ENCODE measurements at places on chromosomes 1 and 21.

DNA sequence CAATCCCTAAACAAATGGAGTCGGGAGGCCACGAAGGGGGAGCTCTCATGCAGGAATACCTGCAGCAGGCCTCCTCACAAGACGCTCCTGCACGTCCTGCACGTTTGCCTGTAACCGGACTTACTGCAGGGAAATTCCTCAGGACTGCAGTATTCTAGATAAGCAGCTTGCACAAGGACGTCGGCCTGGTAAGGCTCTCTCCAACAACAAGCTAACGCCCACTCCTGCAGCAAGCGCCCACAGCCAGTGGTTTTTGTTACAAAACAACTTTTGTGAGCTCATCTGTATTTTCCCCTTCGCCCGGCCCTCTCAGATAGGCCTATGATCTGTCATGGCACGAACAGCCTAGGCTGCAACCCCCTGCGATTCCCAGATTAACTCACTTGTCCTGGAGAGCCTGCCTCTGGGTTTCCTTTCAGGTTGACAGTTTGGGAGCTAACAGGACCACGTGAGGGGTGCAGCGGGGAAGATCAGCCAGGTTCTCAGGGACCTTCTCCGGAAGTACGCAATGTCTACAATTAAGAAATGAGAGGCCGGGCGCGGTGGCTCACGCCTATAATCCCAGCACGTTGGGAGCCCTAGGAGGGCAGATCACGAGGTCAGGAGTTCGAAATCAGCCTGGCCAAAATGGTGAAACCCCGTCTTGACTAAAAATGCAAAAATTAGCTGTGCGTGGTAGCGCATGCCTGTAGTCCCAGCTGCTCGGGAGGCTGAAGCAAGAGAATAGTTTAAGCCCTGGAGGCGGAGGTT is 921 bp upstream of the MIB2 start:
- DNase-seq = peak; percentile 78

- DNase-seq = peak; percentile 94
These were observed 138.1 kb upstream of the KIF26B start for GRCh38 chr1:245016700-245017099.

DNA sequence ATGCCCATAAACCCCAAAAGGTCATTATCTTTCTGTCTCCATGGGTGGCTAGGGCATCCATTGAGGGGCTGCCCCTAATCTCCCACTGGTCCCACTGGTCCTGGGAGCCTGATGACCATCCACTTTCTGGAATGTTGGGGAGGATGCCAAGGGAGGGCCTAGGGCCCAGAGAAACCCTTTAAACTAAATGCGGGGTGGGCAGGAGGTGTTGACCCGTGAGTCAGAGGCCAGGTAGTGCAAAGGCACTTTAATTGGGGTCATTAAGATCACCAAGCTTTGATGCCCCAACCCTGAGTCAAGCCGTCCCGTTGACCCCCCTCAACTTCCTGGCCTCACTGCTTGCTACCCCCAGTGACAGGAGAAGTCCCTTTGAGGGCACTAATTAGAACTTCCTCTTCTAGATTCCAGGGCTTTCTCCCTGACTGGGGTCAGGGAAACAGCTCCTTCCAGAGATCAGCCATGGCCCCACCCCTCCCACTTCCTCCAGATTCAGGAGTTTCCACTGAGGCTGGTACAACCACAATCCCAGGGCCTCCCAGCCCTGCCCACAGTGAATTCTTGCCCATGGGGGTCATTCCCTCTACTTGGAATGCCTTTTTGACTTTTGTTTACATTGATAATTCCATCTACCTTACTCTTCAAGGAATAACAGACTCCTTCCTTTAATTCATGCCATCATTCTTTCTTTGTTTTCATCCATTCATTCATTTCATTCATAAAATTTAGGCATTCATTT is 15.5 kb upstream of the SERINC2 start:
- DNase-seq = no peak

- DNase-seq = peak; percentile 70
These were observed 7.0 kb downstream of the CD53 start for GRCh38 chr1:110879758-110880606.

DNA sequence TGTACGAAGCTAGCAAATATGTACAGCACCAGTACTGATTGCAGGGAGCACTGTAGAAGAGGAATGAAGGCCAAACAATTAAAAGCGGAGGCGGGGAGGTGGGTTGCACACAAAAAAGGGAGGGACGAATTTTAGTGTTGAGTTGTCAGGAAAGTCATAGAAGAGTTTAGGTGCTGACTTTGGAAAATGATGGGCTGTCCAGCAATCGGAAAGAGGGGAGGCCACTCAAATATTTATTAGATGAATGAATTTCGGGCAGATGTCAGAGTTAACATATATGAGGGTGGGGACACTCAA is 537 bp upstream of the ANKRD13C start:
- no peak for DNase-seq

DNA sequence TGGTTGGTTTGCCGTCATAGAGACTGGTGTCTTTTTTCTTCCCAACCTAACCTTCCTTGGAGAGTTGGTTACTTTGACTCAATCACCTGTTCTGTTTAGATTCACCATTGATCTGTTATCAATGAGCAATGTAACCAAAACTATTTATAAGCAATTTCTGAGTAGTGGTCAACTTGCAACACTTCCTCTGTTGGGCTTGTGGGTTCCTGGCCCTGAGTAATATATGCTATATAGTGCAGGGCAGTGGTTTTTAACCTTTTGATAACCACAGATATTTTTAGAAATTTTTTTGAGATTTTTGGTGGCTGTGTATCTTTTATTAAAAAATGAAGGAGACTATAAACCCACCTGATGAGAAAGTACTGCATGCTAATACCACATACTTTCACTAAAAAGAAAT is 9.4 kb upstream of the XCL1 start:
- DNase-seq = no peak

DNA sequence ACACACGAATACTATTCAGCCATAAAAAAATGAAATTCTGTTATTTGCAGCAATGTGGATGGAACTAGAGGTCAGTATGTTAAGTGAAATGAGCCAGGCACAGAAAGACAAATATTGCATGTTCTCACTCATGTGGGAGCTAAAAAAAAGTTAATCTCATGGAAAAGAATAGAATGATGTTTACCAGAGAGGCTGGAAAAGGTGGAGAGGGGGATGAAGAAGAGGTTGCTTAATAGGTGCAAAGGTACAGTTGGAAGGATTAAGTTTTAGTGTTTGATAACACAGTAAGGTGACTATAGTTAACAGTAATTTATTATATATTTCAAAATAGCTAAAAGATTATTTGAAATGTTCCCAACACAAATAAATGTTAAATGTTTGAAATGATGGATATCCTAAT is 10.8 kb upstream of the RGL1 start:
- no peak for DNase-seq

DNA sequence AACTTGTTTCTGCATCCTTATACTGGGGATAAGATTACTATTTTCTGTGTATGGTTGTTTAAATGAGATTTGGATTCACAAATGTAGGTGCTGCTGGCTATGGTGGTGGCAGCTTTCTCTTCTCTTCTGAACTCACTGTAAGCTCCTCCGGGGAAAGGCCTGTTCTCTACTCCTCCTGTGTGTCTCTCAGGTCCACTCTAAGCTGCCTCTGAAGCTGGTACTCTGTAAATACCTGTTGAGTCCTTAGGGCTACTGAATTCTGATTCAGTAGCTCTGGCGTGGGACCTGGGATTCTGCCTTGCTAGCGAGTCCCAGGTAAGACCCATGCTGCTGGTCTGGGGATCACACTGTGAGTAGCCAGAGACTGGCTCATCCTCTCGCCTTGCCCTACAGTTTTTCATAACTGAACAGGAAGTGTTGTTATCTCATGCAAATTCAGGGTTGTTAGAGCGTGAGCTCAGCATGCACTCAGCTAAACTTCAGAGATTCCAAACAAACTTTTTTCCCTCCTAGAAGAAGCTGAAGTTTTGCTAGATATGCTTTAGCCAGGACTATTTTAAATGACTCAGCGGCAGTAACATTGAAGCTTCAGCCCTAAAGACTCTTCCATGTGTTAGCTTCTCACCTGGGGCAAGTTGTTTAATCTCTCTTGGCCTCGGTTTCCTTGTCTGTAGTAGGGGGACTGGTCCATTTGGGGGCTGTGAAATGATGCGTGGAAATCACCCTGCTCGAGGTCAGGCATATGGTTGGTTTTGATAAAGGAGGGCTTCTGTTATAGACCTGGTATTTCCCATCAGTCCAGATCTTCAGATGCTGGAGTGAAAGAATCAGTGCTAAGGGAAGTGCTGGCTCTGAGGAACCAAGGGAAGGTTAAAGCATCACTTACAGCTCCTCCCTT is 271.5 kb upstream of the TMEM51 start:
- no peak for DNase-seq

- DNase-seq = no peak
These were observed 31.7 kb downstream of the SLC66A1 start for GRCh38 chr1:19343617-19344350.

DNA sequence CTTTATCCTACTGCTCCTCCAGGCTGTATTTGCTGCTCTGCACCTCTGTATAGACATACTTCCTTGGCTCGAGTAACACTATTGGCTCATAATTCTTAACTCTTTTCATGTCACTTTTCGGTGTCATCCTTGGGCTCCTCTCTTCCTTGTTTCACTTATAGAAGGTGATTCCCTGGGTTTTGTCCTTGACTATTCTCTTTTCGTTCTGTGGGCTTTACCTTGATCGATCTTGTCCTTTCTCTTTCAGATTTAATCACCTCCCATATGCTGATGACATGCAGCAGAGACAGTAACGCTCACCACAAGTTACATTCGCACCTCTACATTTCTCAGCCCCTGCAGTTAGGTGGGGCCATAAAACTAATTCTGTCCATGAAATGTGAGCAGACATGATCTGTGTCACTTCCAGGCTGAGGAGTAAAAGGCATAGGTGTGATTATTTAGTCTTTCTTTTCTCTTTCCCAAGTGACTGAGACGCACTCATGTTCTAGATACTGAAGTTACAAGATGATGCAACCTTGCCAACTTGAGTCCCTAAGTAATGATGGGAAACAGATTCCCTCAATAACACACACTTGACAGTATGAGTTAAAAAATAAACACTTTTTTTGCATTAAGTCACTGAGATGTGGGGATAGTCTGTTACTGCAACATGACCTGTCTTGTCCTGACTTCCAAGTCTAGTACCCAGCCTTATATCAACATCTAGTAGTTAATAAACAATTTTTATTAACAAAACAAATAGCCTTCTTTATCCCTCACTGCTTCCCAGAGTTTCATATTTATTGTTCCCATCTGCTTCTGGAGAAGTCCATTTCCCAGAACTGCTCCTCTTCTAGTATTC is 49.9 kb upstream of the HAO2 start:
- DNase-seq = no peak

- DNase-seq = no peak
These were observed 12.1 kb upstream of the SELENBP1 start for GRCh38 chr1:151384584-151384983.

DNA sequence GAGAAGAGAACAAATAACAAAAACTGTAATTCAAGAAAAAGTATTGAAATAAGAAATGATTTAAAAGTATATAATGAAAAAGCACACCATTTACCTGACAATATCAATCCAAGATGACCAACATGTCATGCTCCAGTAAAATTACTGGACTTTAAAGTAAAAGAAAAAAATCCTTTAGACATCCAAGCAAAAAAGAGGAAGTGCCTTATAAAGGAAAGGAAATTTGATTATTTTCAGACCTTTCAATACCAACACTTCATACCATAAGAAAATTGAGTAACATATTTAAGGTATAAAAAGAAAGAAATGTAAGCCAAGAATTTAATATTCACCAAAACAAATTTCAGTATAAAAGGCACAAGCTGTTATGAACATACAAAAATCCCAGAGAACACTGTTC is 46.2 kb upstream of the SSX2IP start:
- no peak for DNase-seq

DNA sequence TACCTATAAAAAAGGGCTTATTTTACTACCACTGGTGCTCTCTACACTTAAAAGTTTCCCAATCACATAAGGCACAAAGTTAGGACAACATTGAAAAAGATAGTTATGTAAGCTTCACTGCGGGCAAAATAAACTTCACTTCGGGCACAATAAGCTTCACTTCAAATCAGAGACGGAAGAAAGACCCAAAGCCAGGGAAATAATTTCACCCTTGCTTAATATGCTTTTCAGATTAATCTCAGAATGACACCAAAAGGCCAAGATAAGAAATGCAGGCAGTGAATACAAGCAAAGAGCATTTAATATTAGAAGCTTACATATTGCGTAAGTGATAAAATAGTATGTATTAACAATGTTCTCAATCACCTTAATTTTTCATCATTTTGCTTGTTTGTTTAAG is 444.2 kb downstream of the SETD4 start:
- peak; percentile 27 for DNase-seq

DNA sequence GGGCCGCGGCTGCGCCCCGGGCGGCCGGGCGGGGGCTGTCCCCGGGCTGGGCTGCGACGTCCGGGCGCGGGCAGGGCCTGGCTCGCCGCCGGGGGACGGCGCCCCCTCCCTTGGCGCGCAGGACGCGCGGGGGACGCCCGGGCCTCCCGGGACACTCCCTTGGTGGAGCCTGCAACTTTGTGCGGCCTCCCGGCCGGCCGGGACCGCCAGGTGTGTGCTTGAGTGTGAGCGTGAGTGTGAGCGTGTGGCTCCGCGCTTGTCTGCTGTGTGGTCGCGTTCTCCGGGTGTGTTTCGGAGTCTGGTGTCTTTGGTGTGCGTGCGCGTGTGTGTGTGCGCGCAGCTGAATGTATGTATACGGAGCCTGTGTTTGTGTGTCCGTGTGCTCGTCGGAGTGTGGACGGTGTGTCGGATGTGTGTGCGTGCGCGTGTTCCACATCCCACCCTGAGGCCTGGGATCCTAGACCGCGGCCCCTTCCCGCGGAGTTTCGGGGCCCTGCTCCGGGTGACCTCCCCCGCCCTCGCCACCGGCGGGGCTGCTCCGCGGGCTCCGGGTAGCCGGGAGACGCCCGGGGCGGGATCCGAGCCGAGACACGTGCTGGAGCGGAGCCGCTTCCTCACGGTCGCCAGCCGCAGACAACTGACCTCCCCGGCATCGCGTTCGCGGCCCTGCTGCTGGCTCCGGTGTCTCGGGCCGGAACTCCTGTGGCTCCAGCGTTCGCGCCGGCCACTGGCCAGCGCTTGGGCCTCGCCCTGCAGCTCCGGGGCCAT is 1.7 kb downstream of the PTPRU start:
- peak; percentile 72 for DNase-seq

GRCh38 chr1:29406814-29407213 is 170.5 kb downstream of the PTPRU start:
- no peak for DNase-seq

GRCh38 chr1:232664844-232665777 is 35.2 kb upstream of the SIPA1L2 start:
- DNase-seq = peak; percentile 39

GRCh38 chr1:248576260-248576980 is 1.9 kb upstream of the OR2T34 start:
- DNase-seq = no peak

GRCh38 chr1:27101696-27102095 is 53.2 kb downstream of the SLC9A1 start:
- DNase-seq = no peak

DNA sequence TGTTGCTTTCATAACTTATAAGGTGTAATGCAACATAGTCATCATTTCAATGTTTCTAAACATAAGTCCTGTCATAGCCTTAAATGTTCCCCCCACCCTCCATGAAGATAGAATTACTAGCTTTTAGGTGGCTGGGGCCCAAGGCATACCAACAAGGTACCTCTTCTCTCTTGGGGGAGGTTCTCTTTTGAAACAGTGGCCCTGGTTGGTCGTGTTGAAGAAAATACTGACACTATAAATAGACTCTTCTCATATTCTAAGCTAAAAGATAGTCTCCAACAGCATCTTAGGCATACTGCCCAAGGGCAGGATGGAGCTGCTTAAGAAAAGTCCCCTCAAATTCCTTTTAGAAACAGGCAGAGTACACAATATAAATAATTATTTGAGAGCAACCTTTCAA is 255.0 kb downstream of the FAF1 start:
- no peak for DNase-seq

Data from DMS53 (cell line).